DMS79 treated with DMSO at 0.1 percent for 48 hours (cell line): ENCODE measurements at places on chromosomes 1 and 21.

- peak; percentile 89 for DNase-seq
These were observed at the start of gene S100A13 for GRCh38 chr1:153626904-153627714. TSS of gene S100A13 (minus strand) at chr1:153627505. CDS start at chr1:153626472, 1,033 bp downstream.

DNA sequence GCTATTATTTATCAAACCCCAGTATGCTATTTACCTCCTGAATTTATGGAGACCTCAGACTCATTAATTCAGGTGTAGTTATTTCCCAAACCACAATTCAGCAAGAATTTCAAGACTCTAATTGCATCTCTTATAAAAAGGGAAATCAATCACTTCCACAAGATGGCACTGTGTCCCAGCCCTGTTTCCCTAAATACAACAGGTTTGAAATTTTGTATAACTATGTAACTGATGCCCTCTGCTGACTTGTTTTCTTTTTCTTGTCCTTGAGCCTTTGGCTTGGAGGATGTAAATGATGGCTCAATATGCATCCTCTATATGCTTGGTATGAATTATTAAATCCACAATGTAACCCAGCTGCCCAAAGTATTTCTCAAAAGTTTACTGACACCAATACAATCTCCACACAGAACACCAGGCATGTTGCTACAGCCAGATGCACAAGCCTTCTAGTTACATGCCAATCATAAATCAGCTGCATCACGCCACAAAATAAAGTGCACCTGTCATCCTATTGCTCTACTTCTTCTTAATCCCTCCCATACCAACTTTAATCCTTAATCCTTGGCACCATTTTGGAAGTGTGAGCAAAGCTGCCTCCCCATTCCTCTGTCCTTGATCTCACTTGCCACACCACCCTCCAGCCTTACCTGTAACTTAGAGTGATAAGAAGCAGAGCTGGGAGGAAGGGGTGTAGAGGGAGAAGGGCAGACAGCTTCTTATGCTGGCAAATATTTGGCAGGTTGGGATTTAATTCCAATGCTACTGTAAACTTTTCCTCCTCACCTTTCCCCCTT, 9.0 kb downstream of the C1orf105 start:
- no peak for DNase-seq

GRCh38 chr1:41559331-41559730, 74.8 kb upstream of the EDN2 start:
- no peak for DNase-seq

DNA sequence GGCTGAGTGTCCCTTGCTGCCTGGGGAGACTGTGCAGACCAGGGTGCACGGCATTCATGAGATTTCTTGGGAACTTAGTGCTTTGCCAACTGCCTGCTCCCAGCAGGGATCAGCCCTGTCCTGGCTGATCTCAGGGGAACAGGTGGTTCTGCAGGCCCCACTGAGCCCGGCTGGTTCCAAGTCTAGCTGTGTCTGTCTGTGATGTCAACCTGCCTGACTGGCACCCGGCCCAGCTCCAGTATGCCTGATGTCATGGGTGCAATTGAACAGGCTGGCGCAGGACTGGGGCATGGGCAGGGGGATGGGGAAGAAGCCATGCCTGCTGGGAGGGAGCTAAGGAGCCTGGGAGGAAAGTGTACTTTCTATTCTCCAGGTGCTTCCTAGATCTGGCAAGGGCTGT, 227.1 kb downstream of the GRIK3 start:
- no peak for DNase-seq

DNA sequence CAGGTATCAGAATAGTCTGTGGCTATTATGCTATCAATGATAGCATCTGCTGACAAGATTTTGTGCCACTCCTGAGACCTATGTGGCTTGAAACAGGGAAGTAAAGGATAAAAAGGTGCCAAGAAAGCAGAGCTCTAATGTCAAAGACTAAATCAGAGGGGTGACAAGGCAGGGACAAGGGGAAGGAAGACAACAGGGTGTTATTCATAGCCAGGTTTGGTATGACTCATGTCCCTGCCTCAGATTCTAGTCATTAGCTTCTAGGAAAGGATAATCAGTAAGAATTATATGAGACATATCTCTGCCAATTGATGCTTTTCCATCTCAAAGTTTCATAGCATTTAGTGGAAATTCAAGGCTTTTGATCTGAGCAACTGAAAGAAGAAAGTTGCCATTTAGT, 31.8 kb upstream of the PLD5 start:
- no peak for DNase-seq

DNA sequence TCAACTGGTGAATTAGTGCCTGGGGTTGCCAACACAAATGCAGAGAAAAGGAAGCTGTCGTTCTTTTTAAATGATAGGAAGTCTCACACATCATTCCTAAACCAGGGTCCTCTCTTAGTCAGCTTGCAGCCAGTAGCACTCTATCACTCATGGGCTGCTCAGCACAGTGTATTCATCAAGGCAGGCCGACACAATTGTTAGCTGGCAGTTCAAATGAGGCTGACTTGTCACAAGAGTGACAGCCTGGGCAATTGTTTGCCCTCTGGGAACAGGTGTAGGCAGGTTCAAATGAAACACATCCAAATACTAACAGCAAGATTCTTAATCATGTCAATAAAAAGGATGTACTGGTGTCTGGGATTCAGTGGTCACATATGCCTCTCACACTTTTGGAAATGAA, 76.9 kb downstream of the ERICH3 start:
- no peak for DNase-seq

DNA sequence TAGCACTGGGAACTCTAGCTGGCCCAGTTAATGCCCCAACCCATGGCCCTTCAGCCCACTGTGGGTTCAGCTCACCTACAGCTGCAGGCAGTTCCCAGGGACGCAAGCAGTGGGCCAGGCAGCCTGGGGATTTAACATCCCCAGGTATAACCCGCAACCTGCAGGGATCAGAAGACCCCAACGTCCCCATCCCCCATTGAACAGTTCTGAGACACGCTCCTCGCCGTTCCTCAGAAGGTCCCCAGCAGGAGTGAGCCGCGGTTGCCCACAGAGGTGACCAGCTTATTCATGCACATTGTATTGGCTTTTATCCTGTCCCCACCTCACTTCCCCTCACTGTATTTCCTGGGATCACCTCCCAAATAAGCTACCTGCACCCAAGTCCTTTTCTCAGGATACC, 5.0 kb upstream of the MATN1 start:
- DNase-seq: no peak

- no peak for DNase-seq
These were observed 256.2 kb upstream of the PLXNA2 start for GRCh38 chr1:208500375-208500774.
